Inflammatory macrophage treated with lipopolysaccharide for 4 hours (primary cell): ENCODE measurements at places on chromosomes 1 and 21.

DNA sequence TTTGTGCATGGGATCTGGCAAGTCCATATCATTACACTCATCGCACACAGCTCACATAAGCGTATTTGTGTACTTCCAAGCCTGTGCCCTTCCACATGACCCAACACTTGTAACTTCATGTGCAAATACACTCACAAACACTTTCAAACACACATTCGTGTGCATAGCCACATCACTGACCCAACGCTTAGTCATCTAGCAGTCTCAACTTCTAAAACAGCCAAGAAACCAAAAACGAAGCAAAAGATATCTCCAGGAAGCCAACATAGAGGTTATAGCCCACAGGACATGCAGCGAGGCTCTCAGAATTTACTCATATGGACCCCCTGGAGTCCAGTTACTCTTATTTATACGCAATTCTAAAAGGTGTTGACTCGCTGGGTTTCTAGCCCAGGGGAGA, 10.9 kb upstream of the GOLT1A start:
- DNase-seq: no peak

DNA sequence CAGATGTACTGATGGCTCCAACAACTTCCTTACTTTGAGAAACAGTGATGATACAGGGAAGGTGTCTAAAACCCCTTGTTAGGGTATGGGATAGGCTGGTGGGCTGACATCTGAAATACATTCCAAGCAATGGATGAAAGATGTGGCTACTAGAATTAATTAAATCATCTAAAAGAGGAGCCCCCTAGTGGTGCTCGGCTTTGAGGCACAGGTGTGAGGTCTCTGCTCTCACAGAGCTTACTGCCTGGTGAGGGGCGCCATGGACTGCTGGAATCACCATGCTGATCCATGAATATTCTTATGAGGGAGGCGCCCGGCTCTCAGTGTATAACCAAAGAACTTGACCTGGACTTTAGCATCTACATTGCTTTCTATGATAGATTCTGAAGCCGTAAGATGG, 48.5 kb downstream of the GNG4 start:
- peak; percentile 33 for DNase-seq

GRCh38 chr1:231940701-231941100, 314.1 kb downstream of the DISC1 start:
- no peak for DNase-seq

GRCh38 chr1:108327534-108328466, 83.9 kb upstream of the NBPF4 start:
- no peak for DNase-seq

- no peak for DNase-seq
These were observed 121.1 kb upstream of the ADAR start for GRCh38 chr1:154729031-154729442.
